ENCODE measurements at places on chromosomes 11 and 22.

DNA sequence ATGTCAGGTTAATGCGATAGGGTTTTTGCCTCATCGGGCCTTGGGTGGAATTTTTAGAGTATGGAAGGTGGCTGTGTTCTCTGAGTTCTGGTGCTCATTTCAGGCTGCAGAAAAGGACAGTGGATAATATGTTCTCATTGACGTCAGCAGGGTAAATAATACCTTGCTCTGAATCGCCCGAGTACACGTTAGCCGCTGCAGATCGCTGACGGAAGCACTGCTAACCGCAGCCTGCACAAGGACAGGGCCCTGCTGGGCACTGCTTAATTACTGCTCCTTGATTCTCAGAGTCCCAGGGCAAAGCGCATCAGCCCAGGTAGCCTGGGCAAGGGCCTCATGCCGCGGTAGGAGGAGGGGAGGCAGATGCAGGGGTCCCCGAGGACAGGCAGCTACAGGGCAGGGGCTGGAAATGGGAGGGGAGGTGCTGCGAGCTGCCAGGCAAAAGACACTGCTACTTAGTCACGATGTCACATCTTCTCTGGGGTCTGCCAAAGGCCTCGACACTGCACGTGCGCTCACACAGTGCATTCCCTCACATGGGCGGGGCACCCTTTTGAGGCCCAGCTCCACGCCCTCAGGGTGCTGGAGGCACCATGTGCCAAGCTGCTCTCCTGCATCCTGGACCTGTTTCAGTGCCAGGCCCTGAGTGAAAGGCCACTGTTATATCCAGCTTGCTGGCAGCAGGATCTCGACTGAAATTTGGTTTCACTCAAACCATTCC, 35.2 kb downstream of the PPP2R1B start:
- DNase-seq, result no peak

GRCh38 chr11:82989628-82990404, 81.9 kb downstream of the RAB30 start:
- no peak for DNase-seq

DNA sequence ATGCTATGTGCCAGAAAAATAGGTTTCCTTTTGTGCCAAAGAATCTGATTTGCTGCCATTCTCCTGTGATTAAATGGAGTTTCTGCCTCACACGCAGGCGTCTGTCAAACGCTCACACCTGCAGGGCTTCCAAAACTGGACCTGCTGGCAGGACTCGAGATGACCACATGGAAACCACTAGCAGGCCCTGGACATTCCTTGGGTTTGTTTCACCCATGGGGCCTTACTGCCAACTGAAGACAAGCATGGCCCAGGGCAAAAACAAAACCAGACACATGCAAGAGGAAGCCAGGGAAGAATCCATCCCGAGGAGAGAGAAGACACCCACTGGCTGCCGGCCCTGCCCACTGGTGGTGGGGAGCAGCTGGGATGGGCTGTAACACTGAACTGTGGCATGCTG, 55.9 kb upstream of the MN1 start:
- no peak for DNase-seq

DNA sequence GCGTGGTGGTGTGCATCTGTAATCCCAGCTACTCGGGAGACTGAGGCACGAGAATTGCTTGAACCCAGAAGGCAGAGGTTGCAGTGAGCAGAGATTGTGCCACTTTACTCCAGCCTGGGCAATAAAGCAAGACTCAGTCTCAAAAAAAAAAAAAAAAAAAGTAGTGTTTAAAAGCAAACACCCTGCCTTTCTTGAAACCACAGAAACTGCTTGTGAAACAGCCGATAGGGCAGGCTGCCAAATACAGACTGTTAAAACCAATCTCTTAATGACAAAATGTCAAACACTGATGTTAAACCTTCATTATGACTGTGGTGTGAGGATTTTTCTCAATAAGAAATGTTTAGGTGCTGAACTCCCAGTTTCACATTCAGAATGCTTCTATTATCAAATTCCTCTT, 27.3 kb downstream of the MARK2 start:
- DNase-seq, result peak; percentile 77

- no peak for DNase-seq
These were observed 202.4 kb upstream of the PDGFD start for GRCh38 chr11:104366321-104366734.

Measured in sciatic nerve (tissue), 2 donors.